ENCODE measurements at places on chromosomes 7 and 10. TPM values are rescaled to one million over a fixed set of nuclear protein-coding genes. Genes with fewer than 3 reads are reported as not detected.

JCAD gene
- 1.7 TPM for total RNA-seq

RP9 gene
- 22.2 TPM for total RNA-seq

PRF1 gene
- total RNA-seq = not detected

FFAR4 gene
- total RNA-seq = not detected

CC2D2B gene
- total RNA-seq = not detected

CCDC3 gene
- 0.17 TPM for total RNA-seq

EPHA1 gene
- 27.5 TPM for total RNA-seq

TM9SF3 gene
- total RNA-seq = 78.5 TPM

FAM25A gene
- total RNA-seq = not detected

RBP3 gene
- not detected for total RNA-seq

PSMC2 gene
- 110 TPM for total RNA-seq

MOGAT3 gene
- total RNA-seq = not detected

ELOVL3 gene
- 1.1 TPM for total RNA-seq

SCIN gene
- 14.7 TPM for total RNA-seq

NANOS1 gene
- total RNA-seq = 0.88 TPM

NKX1-2 gene
- not detected for total RNA-seq

CCDC146 gene
- total RNA-seq = 5.6 TPM

H2BK1 gene
- total RNA-seq = not detected

GFRA1 gene
- total RNA-seq = 1.7 TPM

ZPBP gene
- 0.13 TPM for total RNA-seq

ACTR1A gene
- total RNA-seq = 165 TPM

Measured in kidney epithelial cell (primary cell).